ENCODE measurements at places on chromosomes 2 and 18. TPM values are rescaled to one million over a fixed set of nuclear protein-coding genes. Genes with fewer than 3 reads are reported as not detected.

The IL1F10 gene
- total RNA-seq: not detected

The HOXD9 gene
- not detected for total RNA-seq

The SLC5A7 gene
- not detected for total RNA-seq

The DDX18 gene
- 35.1 TPM for total RNA-seq

The RIT2 gene
- not detected for total RNA-seq

The UGT1A8 gene
- total RNA-seq: not detected

The NOSTRIN gene
- total RNA-seq: under 0.01 TPM

The NAT8 gene
- not detected for total RNA-seq

The ZNF804A gene
- total RNA-seq: 0.25 TPM

The EVX2 gene
- total RNA-seq: not detected
